ENCODE measurements at places on chromosomes 5 and 9.

GRCh38 chr9:136111190-136111589 is 7.5 kb downstream of the TMEM250 start:
- DNase-seq: no peak

DNA sequence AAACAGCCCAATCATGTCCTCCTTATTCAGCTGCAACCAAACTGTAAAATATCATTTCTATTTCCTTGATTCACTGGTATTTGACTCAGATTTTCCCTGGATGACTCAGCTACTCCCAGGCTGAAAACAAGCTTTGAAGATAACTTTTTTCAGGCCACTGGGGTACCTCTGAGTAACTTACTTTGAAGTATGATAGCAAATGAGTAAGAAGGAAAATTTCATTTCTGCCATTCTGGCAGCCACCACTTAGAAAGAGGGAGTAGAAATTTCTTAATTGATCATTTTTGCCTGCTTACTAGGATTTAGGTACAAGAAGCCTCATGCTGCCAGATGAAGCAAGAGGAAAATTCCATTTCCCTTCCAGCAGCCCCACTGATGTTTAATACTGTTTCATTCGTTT is 247.4 kb downstream of the PRELID2 start:
- DNase-seq: no peak

DNA sequence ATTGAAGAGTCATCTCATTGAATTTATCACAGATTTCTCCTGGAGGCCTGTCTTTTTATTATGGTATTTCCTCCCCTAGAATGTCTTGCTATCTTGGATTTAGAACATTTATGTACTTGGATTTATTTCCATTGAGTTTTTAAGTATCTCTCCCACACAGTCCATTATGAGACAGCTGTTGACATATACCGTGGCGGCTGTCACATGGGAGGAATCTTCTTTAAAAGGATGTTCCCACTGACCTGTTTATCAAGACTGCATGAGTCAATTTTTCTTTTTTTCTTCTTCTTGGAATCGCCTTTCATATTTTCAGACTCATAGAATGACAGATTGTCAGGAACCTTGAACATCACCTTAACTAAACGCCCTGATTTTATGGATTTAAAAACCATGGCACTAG is 2.9 kb upstream of the CAVIN4 start:
- no peak for DNase-seq

GRCh38 chr5:8892926-8893325 is 652.9 kb downstream of the SEMA5A start:
- no peak for DNase-seq

- DNase-seq: no peak
Observed at GRCh38 chr5:123422433-123423277, 548 bp downstream of the CEP120 start.

DNA sequence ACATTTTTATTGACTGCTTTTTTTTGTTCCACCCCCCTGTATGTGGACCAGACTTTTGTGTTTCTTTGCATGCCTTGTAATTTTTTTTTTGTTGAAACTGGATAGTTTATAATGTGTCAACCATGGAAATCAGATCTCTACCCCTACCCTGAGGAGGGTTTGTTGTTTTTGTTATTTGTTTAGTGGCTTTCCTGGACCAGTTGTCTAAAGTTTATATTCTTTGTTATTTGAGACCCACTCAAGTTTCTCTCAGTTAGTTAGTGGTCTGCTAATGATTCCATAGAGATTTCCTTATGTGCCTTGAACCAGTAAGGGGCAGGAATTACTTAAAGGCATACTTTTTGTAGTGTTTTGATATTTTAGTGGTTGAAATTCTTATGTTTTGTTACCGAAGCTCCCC is 41.1 kb downstream of the GCNT1 start:
- DNase-seq: no peak

GRCh38 chr5:88878976-88879375 is 4.0 kb downstream of the MEF2C start:
- no peak for DNase-seq

GRCh38 chr5:31987985-31988710 is 186.0 kb downstream of the GOLPH3 start:
- no peak for DNase-seq

GRCh38 chr9:33082538-33083326 is 6.3 kb upstream of the SMU1 start:
- DNase-seq: no peak

DNA sequence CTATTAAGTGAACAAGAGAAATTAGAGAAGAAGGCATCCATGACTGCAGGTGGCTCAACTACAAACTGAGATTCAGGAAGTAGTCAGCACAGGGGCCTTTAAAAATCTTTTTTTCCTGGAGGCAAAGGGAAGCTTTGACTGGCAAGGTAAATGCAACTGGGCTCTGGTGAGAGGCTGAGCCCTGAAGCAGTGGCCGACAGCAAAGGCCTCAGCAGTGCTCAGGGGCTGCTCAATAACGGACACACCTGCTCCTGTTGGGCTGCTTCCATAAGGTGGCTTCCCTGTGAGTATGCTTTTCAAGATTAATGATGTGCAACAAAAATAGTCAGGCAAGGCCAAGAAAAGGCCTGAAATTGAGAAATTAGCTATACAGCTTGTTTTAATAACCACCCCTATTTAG is 134.2 kb upstream of the RGMB start:
- DNase-seq: no peak

GRCh38 chr9:121168052-121168451 is 33.6 kb downstream of the RAB14 start:
- no peak for DNase-seq

DNA sequence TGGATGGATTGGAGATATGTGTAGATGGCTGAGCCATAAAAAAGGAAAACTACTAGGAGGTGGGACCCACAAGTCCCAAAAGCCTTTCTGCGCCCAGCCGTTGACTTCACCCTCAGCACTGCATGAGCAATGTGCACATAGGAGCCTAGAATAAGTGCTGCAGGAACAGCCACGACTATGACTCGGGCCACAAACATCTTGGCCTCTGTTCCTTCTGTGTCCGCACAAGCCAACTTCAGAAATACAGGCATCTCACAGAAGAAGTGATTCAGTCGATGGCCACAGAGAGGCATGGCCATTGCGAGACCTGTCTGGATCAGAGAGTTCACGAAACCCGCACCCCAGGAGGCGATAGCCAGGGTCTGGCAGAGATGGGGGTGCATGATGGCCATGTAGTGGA is 587 bp downstream of the OR2Y1 start:
- no peak for DNase-seq

DNA sequence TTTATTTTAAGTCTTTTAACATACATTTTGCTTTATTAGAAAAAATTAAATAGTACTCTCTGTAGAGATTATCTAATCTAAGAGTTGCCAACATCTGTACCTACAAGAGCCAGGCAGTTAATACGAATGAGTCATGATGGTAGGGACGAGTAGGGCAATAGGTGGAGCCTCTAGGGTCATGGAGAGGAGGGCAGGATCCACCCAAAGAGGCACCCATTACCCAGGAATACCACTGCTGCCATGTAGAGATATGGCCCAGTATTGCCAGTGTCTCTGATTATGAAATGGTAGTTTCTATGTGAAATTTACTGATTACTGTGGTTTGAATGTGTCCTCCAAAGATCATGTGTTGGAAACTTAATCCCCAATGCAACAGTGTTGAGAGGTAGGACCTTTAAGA is 170.4 kb downstream of the PIK3R1 start:
- no peak for DNase-seq

DNA sequence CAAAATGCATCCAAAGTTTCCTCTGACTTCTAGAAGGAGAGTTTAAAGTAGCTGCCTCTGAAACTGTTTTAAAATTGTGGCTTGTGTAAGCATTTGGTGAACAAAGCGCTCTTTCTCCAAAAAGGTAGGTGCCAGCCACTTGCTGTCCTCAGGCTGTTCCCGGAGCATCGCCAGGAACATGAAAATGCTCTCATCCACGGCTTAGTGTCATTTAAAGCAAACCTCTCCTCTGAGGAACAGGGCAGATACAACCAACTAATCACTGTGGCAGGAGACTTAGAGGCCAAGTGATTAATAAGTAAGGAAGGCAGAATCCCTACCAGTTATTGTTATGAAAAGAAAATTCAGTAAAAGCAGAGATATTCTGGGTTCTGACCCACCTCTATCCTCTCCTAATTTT is 165.6 kb downstream of the DCP2 start:
- DNase-seq: no peak

- no peak for DNase-seq
Observed at GRCh38 chr9:134670042-134670525, 28.5 kb downstream of the COL5A1 start.

All from mesothelial cell of epicardium (in vitro differentiated cells).